ENCODE measurements at places on chromosomes 3 and 15. TPM values are rescaled to one million over a fixed set of nuclear protein-coding genes. Genes with fewer than 3 reads are reported as not detected.

- no peak for DNase-seq
Measured at GRCh38 chr3:73543412-73543811, 81.3 kb downstream of the PDZRN3 start.

DNA sequence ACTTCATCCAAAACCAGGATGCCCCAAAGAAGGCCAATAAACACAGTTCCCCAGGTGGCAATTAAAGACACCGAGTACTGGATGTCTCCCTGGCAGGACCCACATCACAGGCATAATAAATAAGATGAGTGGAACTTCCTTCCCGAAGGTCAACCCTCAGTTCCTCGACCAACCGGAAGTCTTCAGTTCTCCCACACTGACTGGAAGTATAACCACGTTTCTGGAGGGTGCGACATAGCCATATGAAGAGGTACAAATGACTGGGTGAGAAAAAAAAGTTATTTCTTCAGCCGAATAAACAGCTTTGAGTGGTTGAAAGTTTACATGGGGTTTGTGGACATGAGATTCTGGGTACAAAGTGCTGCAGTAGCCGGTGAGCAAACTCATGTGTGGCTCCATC is 34.6 kb upstream of the MUC13 start:
- DNase-seq, result no peak

DNA sequence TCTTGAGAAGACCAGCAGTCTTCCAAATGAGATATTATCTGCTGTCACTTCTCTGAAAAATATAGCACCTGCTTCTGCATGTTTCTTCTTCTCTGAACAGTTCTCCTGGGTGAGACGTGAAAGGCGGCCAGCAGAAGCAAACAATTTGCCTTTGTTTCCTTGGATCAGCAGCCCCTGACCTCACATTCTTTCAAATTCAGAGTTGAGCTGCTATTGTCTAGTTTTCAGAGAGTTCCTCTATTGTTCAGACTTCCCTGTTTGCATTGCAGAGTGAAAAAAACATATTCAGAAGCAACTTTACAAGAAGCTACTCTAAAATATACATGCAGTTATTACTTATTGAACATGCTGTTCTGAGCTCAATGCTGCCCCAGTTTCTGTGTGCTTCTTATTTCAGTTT is 653.6 kb downstream of the NAALADL2 start:
- no peak for DNase-seq

- DNase-seq, result no peak
Measured at GRCh38 chr3:181431748-181432147, 280.0 kb upstream of the SOX2 start.

GRCh38 chr3:20648921-20649381 is 462.9 kb upstream of the SGO1 start:
- DNase-seq, result no peak

DNA sequence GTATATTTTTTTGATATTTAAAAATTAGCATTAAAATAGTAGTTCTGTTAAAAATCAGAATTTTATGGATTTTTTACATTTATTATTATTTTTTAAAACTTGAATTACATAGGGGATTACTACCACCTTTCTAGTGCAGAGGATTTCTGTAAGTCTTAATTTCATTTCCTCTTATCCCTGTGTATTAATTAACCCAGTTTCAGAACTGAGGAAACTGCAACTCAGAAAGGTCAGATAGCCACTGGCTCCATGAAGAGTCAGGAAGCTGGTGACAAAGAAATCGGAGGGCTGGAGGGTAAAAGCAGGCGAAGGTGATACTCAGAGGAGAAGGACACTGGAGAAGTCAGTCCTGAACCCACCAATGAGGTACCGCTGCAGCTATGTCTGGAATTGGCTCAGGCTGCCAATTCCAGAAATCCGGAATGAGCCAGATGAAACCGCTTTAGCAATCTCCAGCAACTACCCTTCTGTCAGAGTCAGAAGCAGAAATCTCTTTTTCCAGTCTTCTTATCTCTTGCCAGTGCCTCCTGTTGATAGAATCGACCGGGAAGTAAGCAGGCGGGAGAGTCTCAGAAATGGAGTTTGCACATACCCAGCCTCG is 308.5 kb downstream of the SV2B start:
- DNase-seq, result peak; percentile 8

DNA sequence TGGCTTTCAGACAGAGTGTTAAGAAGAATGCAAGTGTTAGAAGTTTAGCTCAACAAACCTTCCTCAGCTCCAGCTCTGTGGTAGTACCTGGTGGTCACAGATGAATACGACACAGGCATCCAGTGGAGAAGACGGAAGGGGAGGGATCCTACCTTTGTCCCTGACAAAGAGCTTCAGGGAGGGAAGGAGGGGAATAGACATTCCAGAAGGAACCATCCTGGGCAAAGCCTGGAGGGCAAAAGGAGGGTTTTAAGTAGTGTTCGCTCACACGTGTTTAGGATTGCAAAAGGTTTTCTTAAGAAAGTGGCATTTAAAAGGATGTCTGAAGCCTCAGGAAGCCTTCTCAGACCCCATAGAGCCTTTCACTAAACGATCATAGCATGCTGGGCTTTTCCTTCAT is 2.8 kb downstream of the CHCHD4 start:
- no peak for DNase-seq

GRCh38 chr15:35838424-35839111 is 292.6 kb upstream of the DPH6 start:
- DNase-seq, result no peak

GRCh38 chr15:78923015-78923414 is 21.8 kb downstream of the CTSH start:
- DNase-seq, result no peak

DNA sequence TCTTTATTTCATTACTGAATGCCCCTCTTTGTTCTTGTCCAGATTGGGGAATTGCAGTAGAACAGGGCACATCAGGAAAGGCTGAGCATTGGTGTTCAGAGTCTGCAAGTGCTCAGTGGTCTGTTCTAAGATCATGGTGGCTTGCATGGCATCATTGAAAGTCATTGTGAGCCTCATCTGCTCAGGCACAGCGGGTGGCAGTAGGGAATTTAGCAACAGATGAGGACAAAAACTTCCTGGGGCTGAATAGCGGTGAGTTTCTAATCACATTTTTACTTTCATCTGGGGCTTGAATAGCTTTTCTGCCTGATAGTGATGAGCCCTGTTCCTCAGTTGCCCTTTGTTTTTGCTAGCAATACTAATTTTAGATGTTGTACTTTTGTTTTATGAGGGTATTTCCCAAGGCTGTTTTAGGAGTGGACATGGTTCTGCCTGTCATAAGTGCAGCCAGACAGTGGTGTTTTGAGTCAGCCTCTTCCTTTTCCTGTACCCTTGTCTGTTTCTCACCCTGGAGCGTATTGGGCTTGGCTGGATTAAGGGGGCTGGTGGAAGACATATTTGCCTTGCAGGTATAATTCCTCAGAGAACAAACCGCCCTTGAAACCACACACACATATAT is 127.2 kb upstream of the IL12A start:
- DNase-seq, result no peak

GRCh38 chr3:179227349-179227748 is 23.6 kb downstream of the KCNMB3 start:
- no peak for DNase-seq

- no peak for DNase-seq
Measured at GRCh38 chr15:31390029-31390428, 63.4 kb downstream of the KLF13 start.

DNA sequence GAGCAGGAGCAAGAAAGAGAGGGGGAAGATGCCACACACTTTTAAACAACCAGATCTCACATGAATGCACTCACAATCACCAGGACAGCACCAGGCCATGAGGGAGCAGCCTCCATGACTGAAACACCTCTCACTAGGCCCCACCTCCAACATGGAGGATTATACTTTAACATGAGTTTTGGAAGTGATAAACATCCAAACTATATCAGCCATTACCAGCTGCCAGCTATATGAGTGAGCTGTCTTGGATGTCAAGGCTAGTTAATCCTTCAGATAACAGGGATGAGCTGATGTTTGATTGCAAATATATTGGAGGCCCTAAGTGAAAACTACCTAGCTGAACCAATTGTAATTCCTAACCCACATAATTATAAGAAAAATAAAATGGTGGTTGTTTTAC is 108.4 kb upstream of the DCBLD2 start:
- DNase-seq, result no peak

DNA sequence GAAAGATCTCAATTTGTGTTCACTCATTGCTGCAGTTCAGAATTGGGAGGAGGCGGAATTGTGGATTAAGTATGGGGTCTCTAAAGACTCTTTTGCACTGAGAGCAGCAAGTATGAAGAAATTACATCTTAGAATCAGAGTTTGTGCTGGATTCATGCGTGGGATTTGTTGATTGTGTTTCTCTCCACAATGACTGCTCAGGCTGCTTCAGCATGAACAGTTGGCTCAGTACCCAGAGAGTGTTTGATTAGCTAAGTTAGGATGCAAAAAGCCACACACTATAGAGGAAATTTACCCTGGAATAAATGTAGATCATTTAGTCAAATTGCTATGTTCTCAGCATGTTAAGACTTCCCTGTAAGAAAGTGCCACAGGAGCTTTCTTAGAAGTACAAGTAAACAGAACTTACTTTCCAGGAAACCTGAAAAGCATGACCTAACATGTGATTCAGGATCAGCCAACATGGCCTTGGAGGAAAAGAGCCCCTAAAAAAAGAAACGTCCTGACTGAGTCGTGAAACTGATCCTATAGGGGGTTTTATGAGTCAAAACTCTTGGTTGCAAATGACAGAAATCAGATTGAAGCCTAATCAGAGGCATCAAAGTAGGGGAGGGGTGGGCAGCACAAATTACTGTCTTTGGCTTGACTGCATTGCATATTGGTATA is 32.6 kb downstream of the HHLA2 start:
- DNase-seq, result no peak

GRCh38 chr15:51620641-51621040 is 1.9 kb downstream of the DMXL2 start:
- no peak for DNase-seq

GRCh38 chr15:55344206-55344605 is 25.2 kb downstream of the PIGB start:
- DNase-seq, result no peak

Gene CCDC51
- polyA plus RNA-seq, result 24.6 TPM

Gene LRTM1
- not detected for polyA plus RNA-seq

Gene EFHB
- 2.5 TPM for polyA plus RNA-seq

Gene MTMR10
- polyA plus RNA-seq, result 70.9 TPM

Gene SLC2A2
- polyA plus RNA-seq, result 19.5 TPM

All from left kidney (tissue), 8 donors.